ENCODE measurements at places on chromosomes 5 and 9. TPM values are rescaled to one million over a fixed set of nuclear protein-coding genes. Genes with fewer than 3 reads are reported as not detected.

- DNase-seq = no peak
These were observed 53.5 kb downstream of the ZFR start for GRCh38 chr5:32390819-32391591.

ABLIM3 gene
- 15.1 TPM for total RNA-seq

DNA sequence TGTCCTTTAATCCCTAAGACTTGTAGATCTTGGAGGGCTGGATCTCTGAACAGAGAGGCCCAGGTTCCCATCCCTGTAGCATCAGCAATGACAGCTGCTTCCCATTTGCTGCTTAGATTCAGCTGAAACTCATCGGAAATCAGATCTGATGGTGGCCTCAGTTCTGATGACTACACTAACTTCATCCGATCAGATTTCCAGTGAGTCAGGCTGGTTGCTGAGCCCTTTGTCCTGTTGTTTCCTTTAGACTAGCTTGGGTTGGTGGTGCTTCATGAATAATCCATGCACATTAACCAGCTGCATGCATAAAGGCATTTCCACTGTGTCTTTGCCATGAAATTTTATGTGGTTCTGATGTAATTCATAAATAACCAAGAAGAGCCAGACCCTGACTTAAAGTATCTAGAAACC is 195.2 kb upstream of the TUT7 start:
- DNase-seq = no peak

GRCh38 chr9:1404940-1405339 is 354.8 kb downstream of the DMRT2 start:
- DNase-seq = no peak

- DNase-seq = no peak
These were observed 93.6 kb downstream of the UHRF2 start for GRCh38 chr9:6506571-6506970.
